ENCODE measurements at places on chromosomes 2 and 18.

GRCh38 chr18:26190506-26190905, 35.7 kb upstream of the TAF4B start:
- DNase-seq: peak; percentile 43

- no peak for DNase-seq
Measured at GRCh38 chr18:61982475-61982874, 89.7 kb upstream of the RNF152 start.

DNA sequence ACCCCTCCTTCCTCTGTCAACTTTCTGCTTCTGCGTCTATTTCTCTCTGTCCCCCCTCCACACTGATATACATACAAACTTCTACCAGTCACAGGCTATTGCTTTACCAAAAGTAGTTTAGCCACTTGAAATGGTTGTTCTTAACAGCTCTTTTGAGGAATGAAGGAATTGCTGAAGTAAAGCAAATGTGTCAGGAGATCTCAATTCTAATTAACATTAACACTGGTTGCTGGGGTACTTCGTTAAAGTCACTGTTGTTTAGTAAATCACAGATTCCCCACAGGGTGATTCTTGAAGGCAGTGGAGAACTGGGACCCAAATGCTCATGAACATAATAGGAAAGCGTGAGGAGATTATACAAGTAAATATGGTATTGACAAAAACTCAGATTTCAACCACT, 232.8 kb downstream of the NYAP2 start:
- no peak for DNase-seq

DNA sequence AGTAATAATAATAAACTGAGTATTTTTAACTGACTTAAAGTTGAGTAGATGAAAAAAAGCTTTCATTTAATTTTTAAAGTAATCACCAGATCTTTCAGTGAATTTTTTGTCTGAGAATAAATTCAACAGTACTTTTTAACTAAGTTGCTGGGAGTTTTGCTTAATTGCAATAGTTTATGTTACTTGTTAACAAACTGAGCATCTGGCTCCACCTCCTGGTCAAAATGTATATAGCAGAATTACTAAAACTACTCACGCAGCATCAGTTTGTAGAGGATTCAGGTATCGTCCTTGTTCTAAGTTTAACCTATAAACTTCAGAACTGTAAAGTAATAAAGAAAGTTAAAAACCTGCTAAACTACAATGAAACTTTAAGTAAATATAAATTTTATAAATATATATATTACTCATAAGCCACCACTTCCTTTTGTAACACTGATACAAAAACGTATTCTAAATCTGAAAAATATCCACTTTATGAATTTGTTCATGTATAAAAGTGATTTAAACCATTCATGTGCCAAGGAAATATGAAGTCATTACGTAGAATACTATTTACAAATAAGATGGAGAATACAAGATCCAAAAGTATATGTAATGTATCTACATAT, 21.3 kb downstream of the NOL10 start:
- DNase-seq: no peak

DNA sequence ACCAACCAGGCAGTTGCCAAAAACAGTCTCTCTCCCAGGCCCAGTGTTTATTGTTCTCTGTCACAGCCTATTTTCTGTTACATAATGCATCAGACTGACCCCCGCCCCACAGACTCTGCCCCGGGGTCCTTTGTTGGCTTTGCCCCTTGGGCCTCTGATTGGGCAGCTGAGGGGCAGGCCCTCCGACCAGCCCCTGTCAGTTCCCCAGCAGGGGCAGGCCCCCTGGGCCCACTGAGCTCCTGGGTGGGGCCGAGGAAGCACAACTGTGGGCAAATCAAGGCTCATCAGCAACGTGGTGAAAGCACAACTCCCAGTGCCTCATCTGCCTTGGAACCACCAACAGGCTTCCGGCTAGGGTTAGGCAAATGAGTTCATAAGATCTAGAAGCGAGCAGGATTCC, 160.1 kb upstream of the MYCN start:
- no peak for DNase-seq

GRCh38 chr18:2236232-2236631, 335.1 kb downstream of the METTL4 start:
- no peak for DNase-seq

Data from activated CD4-positive, alpha-beta T cell treated with anti-CD3 and anti-CD28 coated beads for 48 hours (primary cell).